CD14-positive monocyte (primary cell): ENCODE measurements at places on chromosomes 6 and 20.

DNA sequence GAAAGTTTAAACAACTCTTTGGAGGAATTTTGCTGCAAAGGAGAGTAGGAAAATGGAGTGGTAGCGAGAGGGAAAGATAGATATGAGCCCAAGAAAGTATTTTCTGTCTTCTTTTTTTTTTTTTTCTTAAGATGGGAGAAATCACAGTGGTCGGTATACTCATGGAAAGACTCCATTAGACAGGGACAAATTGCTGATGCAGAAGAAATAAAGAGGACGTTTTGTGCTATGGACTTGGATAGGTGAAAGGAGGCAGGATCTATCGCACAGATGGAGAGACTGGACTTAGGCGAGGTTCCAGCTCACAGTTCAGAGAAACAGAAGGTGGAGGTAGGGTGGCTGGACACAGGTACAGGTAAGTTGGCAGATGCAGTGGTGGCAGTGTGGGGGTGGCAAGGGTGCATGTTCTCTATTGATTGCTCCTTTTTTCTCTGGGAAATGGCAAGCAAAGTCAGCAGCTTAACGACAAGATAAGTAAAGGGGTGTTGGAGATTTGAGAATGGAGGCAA is 44.2 kb upstream of the ARMC2 start:
- no peak for DNase-seq

DNA sequence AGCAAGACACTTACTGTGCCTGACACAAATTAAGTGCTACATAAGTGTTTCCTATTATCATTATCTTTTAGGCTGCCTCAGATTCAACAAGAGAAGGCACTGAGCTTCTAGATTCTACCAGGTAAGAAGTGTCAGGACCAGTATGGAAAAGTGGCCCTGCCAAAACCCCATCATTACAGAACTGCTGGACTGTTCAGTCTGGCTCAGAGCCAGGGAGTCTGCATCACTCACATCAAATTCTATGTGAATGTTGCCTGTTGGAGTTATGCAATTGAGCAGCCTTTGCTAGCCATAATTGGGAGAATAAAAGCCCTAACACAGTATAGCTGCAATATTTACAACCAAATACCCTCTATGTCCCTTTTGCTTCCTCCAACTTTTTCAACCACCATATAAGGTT is 70.9 kb downstream of the ATG5 start:
- no peak for DNase-seq

DNA sequence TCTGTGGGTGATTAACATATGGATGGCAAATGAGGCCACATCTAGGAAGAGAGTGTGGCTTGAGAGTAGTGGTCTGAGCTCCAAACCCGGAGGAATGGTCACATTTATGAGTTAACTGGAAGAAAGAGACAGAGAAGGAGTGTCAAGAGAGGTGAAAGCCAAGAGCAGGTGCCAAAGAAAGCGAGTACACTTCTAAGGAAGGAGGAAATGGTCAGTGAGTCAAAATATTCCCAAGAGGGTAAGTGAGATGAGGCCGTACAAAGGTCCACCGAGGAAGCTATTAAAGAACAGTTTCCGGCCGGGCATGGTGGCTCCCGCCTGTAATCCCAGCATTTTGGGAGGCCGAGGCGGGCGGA is 104.5 kb upstream of the RNF24 start:
- DNase-seq = no peak

DNA sequence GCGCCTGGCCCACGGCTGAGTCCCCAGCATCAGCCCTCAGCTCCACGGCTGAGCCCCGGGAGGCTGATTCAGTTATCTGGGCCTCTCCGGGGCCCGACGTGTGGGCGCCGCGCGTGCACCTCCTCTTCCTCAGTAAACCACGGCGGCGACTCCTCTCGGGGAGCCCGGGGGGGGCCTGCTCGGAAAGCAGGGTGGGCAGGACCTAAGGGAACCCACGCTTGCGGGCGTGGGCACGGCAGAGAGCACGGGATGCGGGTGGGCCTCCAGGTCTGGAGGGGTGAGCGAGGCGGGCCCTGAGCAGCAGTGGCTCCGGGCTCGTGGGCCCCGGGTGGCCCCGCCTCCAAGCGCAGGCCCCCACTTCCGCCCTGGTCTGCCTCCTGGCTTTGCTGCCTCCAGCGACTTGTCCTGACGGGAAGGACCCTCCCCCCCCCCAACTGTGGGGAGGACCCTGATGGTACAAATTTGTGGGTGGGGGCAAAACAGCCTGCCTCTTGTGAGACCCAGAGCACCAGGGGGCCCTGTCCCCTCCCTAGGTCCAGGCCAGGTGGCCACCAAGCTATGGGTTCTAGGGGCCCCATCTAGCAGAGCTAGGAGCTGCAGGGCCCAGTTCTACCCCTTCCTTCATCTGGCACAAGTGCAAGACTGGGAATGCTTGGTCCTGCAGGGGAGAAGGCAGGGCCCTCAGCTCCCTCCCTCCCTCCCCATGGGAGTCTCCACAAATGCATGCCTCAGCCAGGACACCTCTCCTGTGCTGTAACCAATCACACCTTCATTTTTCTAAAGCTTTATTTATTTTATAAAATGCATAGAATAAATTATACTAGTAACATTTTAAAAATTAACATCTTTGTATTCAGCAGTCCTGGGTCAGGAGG is 16.9 kb downstream of the UCKL1 start:
- no peak for DNase-seq

DNA sequence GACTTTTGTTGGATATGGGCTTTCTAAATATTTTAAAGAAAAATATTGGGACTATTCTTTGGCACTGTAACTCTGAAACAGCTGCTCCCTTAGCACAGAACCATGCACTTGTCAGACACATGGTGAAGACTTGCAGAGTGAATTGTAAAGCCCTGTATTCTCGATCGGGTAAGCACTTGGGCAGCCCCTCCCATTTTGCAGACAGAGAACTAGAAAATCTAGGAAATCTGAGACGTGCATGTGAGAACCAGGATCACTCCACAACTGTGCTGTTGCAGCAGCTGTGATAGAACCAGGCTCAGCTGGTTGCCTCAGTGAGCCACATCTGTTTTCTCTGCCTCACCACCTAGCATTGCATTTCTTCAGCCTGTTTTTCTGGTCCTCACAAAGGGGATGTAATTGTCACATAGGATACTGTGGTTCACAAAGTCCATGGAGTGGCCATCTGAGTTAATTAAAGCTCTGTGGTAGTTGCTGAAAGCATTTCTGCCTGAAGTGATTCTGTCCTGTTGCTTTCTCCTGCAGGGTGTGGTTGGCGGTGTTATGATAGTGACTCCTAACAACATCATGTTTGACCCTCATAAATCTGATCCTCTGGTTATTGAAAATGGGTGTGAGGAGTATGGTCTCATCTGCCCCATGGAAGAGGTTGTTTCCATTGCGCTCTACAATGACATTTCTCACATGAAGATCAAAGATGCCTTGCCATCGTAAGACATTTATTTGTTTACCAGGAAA is 71.8 kb upstream of the HINT3 start:
- DNase-seq = no peak

DNA sequence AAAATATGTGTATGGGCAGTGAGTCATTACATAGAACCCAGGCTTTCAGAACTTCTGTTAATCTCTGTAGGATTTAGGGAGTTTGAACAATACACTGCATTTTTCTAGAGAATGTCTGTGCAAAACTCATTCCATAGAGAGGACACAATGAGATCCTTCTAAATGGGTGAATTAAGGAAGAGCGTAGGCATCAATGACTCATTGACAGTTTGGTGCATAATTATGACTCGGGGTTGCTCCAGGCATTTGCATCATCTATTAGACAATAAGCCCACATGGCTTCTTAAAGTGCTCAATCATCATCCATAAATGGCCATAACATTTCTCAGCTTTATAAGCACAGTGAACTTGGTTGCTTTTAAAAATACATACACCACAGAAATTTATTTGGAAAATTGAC is 625.5 kb downstream of the CDH26 start:
- no peak for DNase-seq

DNA sequence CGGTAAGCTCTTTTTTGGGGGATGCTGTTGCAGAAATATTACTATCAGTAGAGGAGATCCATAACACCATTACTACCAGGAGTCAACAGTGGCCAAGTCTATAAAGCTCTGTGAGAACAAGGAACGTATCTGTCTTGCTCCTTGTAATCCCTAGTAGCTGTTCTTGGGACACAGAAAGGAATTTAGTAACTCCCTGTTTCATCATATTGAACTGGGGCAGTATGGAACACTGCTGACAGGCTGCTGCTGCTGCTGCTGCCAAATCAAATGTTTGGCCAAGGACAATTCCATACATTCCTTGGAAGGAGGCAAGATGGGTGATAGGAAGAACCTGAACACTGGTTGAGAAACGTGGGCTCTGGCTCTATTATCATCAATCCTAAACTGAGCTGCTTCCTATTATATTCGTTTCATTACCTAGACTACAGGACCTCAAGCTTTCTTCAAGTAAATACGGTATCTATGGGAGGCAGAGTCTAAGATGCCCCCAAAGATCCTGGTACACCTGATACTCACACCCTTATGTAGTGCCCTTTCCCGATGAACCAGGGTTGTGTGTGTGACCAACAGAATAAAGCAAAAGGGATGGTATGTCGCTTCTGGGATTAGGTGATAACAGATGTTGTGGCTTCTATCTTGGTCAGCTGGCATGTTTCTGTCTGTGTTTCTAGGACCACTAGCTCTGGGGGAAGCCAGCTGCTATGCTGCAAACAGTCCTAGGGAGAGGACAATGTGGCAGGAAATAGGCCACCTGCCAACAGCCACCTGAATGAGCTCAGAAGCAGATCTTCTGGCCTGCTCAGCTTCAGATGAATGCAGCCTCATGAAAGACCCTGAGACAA is 39.5 kb downstream of the ELOVL5 start:
- DNase-seq = no peak

DNA sequence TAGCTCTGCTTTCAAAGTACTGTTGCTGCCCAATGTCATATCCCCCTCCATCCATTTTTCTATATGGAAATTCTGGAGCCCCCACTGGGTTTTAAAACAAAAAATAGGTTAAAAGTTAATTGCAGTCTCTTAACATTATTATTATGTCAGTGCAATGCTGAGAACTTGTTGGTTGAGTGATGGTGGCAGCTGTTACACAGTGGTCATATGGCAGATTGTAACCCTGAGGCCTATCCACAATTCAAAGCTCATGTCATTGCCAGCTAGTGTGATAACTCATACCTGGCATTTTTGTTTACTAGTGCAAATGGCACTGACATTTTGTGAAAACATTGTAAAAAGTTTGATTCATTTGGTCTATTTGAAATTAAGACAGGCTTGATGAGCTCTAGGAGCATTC is 305.7 kb upstream of the FLRT3 start:
- no peak for DNase-seq

GRCh38 chr6:21031182-21031581 is 496.9 kb downstream of the CDKAL1 start:
- DNase-seq = no peak

GRCh38 chr6:155473741-155474140 is 18.1 kb upstream of the NOX3 start:
- no peak for DNase-seq

DNA sequence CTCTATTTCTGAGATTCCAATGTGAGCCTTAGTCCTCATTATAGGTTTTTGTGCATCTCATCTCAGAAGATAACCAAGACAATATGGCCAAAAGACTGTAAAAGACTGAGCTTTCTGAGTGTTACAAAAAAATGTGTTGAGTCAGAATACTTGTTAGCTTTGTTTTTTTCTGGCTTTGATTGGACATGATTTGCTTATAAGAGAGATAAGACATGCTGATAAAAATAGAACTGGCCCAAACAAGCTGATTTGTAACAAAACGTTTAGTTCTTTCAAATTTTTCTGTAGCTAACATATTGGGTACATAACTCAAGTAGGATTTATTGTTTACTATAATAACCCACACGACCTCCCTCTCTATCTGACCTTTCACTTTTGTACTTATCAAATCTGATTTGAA is 32.9 kb downstream of the FILIP1 start:
- no peak for DNase-seq

- no peak for DNase-seq
Measured at GRCh38 chr6:10184371-10185227, 230.3 kb downstream of the TFAP2A start.

GRCh38 chr20:11401988-11402387 is 515.7 kb upstream of the BTBD3 start:
- DNase-seq = no peak

DNA sequence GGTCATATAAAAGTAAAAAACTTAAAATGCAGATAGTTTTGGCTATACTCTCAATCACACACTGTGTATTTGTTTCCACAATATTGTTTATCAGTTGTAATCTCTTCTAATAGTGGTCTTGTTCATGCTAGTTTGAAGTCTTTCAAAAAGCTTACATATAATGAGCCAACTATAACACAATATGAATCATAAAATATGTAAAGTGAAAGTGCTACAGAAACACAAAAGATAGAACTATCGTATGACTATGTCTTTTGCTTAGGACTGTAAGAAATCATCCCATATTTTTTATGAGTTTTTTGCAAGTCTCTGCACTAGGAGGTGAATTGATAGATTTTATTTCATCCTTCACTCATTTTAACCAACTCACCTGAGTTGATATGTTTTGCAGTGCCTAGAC is 136.0 kb downstream of the MMUT start:
- DNase-seq = no peak

- DNase-seq = peak; percentile 25
Measured at GRCh38 chr20:32902456-32903420, 44.0 kb downstream of the EFCAB8 start.

DNA sequence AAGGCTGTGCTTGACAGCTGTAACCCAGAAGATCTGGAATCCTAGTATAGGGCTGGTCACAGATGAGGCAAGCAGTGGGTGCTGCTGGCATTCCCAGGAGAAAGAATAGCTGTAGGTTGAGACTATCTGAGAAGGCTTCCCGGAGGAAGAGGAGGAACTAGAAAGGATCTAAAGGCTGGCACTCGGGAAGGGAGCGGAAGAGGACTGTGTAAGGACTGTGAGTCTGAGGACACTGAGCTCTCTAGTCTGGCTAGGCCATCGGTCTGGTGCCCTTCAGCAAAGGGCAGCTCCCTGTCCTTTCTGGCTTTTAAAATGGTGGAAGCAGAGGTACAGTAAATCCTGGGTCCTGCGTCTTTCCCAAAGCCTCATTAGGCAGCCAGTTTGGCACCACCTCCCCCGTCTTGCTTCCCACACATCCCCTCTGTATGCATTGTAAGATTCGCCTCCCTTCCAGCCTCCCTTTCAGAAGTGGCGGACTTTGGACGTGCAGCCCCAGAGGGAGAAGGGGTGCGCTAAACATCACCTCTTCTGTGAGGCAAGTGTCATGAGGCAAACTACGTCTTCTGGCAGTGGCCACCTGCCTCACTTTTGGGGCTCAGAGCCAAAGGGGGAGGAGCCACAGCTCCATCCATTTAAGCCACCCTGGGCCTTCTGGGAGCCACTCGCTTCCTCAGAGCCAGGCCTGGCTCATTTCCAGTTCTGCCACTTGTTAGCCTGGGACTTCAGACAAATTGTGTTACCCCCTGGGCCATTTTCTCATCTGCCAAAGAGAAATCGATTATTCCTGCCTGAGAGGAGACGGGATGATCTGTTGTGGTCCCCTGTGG is 8.6 kb downstream of the SNPH start:
- no peak for DNase-seq

- no peak for DNase-seq
Measured at GRCh38 chr20:53571555-53572286, 21.9 kb downstream of the ZNF217 start.

DNA sequence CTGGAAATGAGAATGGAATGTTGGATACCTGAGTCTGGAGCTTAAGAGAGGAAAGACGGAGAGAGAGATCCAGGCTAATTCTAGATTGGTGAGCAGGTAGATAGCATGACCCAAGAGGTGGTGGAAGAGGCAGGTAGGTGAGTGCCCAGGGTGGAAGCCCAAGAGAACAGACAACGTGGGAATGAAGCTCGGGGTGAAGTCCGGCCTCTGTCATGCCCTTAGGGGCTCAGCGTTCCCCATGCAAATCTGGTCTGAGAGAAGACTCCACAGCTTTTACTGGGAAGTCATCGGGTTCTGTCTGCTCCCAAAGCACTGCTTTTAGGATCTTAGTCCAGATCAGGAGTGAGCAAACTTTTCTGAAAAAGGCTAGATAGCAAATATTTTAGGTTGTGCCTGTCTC is 3.6 kb downstream of the NELFCD start:
- DNase-seq = no peak
